ENCODE measurements at places on chromosomes 2 and 18. TPM values are rescaled to one million over a fixed set of nuclear protein-coding genes. Genes with fewer than 3 reads are reported as not detected.

Gene CTLA4
- not detected for polyA plus RNA-seq

Gene LPIN1
- polyA plus RNA-seq, result 23.2 TPM

Gene SH2D6
- polyA plus RNA-seq, result 0.11 TPM

Gene DES
- polyA plus RNA-seq, result 0.03 TPM

Gene IL37
- polyA plus RNA-seq, result 0.43 TPM

Gene GPR39
- 8.0 TPM for polyA plus RNA-seq

Gene VIL1
- 0.01 TPM for polyA plus RNA-seq

Gene REG3G
- polyA plus RNA-seq, result not detected
